ENCODE measurements at places on chromosomes 2 and 18. TPM values are rescaled to one million over a fixed set of nuclear protein-coding genes. Genes with fewer than 3 reads are reported as not detected.

TEKT4 gene
- total RNA-seq: not detected

LYG2 gene
- total RNA-seq: not detected

HOXD9 gene
- 4.9 TPM for total RNA-seq

CEP192 gene
- total RNA-seq: 37.8 TPM

C2orf66 gene
- 0.36 TPM for total RNA-seq

UGT1A6 gene
- not detected for total RNA-seq

KCNE4 gene
- 7.3 TPM for total RNA-seq

RND3 gene
- 56.9 TPM for total RNA-seq

TANC1 gene
- 50.3 TPM for total RNA-seq

PLEKHH2 gene
- 58.9 TPM for total RNA-seq

MBD1 gene
- 63.9 TPM for total RNA-seq

LAMA3 gene
- total RNA-seq: 47.3 TPM

ASB1 gene
- 38.1 TPM for total RNA-seq

DNAH6 gene
- 2.0 TPM for total RNA-seq

EFEMP1 gene
- 139 TPM for total RNA-seq

All from sciatic nerve (tissue), 2 donors.